ENCODE measurements at places on chromosomes 5 and 9. TPM values are rescaled to one million over a fixed set of nuclear protein-coding genes. Genes with fewer than 3 reads are reported as not detected.

DNA sequence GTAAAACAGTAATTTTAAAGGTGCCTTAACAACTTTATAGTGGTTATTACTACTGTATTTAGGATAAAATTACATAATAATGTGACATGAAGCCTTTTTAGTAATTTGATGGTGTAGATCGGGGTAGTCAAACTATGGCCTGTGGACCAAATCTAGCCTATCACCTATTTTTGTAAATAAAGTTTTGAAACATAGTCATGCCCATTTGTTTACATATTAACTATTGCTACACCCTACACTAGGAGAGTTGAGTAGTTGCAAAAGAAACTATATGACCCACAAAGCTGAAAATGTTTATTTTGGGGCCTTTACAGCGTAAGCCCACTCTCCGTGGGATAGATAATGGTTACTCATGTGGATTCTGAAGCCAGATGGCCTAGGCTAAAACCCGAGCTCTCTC is 6.2 kb downstream of the CEP78 start:
- no peak for DNase-seq

DNA sequence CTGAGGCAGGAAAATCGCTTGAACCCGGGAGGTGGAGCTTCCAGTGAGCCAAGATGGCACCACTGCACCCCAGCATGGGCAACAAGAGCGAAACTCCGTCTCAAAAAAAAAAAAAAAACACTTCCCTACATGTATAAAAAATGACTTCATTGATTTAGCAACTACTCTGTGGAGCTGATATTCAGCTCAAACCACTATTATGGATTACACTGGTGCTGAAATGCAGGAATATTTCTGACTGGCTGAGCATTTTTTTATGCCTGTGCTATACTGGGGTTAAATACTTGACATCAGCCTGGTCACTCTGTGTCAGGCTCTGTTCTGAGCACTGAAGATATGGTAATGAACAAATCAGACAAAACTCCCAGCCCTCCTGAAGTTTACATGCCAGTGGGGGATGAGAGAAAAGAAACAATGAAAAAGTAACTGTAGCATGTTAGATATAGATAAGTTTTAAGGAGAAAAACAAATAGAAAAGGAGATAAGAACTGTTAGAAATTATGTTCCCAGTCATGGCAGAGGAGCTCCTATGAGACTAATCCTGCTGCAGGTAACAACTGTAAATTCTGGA is 22.6 kb upstream of the TTC39B start:
- no peak for DNase-seq

ARL10 gene
- 11.4 TPM for total RNA-seq

PRDM9 gene
- total RNA-seq = not detected

FST gene
- total RNA-seq = 1.9 TPM

FAM240B gene
- not detected for total RNA-seq

Measured in cardiac septum (tissue), 1 donor.